Activated T-helper 1 cell treated with anti-CD3 and anti-CD28 coated beads, Interleukin-2, amount 50 U/mL, for 16 hours (primary cell): ENCODE measurements at places on chromosomes 2 and 18.

DNA sequence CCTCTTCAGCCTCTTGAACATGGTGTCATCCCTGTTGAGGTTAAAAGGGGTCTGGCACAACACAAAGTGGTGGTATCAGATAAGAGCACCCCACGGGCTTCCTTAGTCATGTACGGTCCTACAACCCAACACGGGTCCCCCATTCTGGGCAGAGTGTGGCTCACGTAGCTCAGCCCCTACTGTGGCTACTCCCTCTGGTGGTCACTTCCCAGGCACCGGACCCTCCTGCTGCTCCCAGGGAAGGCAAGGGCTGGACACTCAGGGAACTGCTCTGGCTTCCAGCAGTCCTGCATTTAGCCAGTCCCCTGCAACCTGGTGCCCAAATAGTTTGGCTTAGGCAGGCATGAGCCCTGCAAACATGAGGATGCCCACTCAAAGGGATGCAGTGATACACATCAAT lies 58.6 kb downstream of the GALNT14 start:
- no peak for DNase-seq

GRCh38 chr2:195461010-195461409 lies 196.0 kb upstream of the SLC39A10 start:
- no peak for DNase-seq

DNA sequence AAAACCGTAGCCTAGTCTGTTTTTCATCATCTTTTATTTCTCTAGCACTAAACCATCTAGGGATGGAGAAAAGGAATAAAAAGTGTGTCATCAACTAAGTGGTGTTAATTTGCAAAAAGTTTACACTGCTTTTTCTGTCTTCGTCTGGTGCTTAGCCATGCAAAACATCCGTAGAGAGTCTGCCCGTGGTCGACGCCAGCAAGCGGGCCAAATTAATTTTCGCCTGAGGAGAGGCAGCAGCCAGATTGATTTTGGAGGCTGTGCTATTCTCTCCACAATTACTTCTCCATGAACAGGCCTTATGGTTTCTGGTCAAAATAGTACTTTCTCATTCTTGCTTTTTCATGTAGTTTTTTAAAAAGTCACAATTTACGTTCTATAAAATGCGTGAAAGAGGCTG lies 46.3 kb downstream of the TNFRSF11A start:
- DNase-seq: no peak

DNA sequence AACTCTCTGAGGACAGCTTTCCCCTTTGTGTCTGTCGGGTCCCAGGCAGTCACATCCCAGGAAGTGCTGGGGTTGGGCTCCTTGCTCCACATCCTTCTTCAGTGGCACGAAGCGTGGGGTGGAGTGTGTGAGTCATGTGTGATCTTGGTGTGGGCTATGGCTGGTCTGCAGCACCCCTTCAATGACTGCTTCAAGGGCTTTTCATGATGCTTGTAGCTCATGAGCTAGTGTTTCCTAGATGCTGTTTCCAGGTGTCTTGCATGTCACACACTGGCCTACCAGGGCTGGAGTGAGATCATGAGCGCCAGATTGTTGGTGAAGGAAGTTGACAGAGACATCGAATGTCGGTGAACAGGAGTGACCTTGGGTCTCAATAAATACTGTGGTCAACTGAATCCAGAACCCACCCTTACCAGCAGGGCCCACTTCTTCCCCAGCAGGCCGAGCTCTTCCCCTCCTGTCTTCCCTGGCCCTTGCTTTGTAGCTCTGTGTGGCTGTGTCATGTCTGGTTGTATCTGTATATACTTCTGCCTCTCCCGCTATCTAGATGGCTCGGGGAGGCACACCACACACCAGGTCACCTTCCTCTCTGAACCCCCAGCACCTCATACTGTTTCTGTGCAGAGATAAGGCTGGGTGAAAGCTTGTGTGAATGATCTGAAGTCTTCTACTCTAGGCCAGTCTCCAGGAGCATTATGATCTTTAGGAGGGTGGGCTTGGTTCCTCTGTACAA lies 3.8 kb downstream of the C2orf92 start:
- no peak for DNase-seq

DNA sequence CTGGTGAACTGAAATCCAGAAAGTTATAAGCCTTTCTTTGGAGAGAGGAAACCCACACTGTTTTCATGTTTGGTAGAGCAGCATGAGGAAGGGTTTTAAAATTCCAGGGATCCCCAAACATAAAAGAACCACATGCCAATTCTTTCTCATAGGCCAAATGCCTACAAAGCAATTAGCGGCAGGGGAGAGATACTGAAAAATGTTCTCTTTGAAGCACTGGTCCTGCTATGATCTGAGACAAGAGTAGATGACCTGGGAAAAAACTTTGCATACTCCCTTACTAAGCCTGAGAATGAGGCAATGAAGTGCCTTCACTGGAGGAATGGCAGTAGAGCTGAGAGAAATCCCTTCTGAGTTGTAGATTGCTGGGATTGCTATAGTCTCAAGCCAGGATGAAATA lies 1261.7 kb downstream of the DSC3 start:
- no peak for DNase-seq

DNA sequence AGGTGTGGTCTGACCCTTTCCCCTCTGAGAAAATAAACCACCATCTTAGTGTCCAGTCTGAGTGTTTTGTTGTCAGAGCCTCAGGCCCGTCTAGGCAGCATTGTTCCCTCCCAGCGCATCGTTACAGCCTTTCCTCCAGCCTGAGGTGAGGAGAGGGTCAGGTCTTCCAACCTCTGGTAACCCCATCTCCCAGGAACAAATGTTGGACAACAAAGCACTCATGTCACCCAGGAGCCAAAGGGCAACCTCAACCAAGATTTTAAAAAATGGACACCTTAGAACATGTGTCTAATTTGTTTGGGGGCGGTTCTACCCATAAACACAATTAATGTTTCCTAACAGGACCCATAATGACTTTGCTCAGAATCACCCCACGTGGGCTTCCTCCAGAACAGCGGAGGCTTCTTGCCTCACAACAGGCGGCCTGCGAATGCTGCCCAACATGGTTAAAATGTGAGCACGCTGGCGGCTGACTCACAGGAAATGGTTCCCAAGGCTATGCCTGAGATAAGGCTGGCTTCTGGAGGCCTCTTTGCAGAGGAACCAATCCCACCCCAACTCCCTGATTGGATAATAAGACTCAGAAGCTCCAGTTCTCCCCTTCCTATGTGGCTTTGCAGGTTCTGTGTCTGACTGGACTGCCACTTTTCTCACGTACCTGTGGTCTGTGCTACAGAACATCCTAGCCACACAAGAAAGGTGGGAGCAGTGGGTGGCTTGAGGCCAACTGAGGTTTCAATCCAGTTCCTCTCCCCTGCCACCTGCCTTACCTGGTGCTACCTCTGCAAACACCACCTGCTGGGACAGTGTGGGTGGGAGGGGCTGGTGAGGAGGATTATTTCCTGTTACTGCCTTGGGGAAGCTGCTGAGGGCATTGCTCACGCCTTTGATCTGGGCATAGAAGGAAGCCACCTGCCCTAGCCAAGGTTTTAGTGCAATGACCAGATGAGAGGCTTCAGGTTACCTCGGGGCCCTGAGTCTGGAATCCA lies 108.8 kb downstream of the B3GNT2 start:
- DNase-seq: no peak

- DNase-seq: no peak
These were observed 89.9 kb upstream of the RANBP2 start for GRCh38 chr2:108629417-108629816.

- no peak for DNase-seq
These were observed 331.8 kb downstream of the CYP26B1 start for GRCh38 chr2:71815701-71816474.

DNA sequence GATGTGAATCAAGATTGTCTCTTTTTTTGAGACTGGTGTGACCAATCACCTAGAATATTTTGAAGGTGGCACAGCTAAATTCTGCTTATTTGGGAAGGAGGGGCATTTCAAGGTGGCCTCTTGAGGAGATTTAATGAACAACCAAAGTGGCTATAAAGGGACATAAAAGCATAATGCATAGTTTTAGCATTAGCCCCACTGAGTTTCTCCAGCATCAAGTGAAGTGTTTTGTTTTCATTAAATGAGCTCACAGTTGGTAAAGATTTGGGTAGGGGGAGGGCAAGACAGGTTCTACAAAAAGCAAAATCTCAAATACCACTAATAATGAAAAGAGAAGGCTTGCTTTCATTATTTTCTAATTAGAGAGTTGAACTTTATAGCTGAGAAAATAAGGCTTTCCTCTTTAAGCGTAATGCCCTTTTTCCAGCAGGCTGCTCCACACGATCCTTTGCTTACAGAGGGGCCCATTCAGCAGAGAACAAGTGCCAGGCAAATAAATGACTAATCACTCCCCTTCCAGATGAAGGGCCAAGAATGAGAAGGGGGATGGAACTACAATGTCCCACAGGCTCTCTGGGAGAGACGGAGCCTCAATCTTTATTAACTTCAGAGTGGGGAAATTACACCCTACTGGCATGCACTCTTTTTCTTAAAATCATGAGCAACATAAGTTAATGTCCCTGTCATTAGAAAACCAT lies 35.9 kb downstream of the LHCGR start:
- DNase-seq: no peak

- DNase-seq: no peak
These were observed 115.6 kb upstream of the RMDN2 start for GRCh38 chr2:37809525-37809924.

DNA sequence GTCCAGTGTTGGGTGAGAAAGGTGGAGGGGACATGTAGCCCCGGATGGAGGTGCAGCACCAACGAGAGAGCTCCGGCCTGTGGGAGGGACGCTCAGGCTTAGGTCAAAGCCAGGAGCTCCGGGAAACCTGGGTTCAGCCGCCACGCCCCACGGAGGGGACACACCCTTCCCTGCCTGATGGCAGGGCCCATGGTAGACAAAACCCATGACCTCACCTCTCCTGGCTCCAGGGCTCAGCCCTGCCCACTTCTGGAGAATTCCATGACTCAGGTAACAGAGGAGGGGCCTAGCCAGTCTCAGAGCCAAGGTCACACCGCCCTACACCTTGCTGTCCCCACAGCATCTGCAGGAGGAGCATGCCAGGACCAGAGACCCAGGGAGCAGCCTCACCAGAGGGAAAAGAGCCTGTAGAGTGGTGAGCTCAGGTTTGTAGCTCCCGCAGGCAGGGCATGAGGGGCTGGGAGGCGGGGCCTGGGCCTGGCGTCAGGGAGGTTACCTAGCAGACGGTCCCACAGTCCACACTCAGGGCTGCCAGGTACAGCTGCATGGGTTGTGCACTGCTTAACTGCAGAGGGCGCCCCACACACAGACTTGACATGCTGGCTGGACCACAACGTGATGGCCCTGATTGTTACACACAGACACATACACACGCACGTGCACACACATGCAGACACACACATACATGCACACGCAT lies 70.8 kb upstream of the SMAD7 start:
- peak; percentile 17 for DNase-seq

- DNase-seq: no peak
These were observed 21.3 kb downstream of the OTOF start for GRCh38 chr2:26456440-26457250.

GRCh38 chr2:53512071-53512826 lies 255.4 kb upstream of the CHAC2 start:
- DNase-seq: no peak

DNA sequence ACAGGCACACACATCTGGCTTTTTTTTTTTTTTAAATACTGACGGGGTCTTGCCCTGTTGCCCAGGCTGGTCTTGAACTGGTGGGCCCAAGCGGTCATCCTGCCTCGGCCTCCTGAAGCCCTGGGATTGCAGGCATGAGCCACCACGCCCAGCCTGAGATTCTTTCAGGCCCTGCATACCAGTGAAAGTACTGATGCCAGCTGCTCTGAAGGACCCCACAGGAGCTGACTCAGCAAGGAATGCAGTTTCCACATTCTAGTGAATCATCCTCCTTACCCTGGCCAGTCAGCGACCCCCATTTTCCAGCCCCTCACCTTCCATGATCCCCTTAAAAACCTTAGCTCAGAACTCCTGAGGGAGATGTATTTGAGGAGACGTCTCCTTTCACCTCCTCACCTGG lies 5.8 kb upstream of the DTYMK start:
- DNase-seq: no peak

GRCh38 chr2:183112577-183112976 lies 11.7 kb upstream of the NUP35 start:
- DNase-seq: no peak

GRCh38 chr2:236638707-236639106 lies 69.1 kb downstream of the ACKR3 start:
- no peak for DNase-seq

DNA sequence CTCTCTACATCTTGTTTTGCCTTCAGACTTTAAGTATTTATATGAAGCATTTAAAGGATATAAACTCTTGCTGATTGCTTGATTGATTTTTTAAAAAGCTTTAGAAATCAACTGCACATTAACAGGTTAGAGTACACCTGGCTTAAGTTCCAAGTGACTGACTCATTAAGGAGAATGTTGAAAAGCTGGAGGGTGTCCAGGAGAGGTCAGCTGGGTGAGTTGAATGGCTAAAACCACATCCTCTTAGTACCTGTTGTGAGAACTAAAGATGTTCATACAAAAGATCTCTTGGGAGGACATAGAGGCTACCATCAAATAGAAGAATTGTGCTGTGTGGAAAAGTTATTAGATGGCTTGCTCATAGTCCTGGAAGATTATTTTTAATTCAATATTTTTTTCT lies 206.8 kb downstream of the TXNL1 start:
- DNase-seq: no peak

DNA sequence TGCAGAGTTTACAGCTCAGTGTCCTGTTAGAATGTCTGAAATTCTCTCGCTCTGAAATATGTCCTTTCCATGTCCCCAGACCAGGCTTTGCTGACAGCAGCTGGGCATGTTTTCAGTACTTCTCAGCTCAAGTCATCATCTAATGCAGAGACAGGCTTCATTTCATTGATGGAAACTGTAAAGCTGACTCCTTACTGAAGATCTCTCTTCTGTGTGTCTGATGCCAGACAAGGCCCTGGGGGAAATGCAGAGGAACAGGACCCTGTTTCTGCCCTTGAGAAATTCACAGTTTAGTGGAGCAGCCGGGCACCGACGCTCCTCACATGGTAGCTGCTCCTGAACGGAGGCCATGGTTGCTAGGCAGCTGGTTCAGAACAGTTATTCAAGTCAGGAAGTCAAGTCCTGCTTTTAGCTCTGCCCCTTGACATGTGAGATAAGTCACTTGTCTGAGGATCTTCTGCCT lies 24.6 kb upstream of the FZD7 start:
- DNase-seq: no peak

DNA sequence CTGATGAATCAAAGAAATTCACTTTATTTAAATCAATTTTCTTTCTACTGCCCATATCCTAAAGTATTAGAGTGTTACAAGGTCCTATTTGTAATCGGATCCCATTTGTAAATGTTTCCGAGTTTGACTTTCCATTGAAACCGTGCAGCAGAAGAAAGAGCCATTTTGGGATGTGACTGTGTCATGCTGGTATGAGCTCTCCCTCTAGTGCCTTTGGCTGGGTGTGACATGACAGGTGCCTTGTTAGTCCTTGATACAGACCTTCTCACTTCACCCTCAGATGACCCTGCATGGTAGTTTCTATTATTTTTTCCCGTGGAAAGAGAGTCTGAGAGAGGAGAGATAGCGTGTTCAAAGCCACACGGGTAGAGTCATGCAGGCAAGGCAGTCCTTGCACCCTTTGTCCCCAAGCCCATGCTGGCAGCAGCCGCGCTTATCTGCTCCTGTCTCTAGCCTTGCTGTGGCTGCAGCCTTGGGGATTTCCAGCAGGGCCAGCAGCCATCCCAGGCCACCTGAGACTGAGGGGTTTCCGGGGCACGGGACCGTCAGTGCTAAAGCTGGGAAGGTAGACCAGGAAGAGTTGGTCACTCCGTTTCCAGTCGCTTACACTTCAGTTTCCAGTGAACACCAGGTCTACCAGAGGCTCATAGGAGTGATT lies 21.4 kb downstream of the CHMP1B start:
- no peak for DNase-seq
